Sigmoid colon (tissue), 7 donors: ENCODE measurements at places on chromosomes 12 and 14.

DNA sequence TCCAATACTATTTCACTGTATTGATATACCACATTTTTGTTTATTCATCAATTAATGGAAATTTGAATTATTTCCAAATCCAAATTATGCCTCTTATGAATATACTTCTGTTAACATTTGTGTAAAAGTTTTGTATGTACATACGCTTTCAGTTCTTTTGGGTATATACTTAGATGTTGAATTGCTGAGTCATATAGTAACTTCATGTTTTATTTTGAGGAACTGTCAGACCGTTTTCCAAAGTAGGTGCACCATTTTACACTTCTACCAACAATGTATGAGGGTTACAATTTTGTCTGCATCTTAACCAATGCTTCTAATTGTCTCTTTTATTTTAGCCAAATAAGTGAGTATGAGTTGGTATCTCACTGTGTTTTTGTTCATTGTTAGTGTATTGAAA is 10.2 kb upstream of the CCER1 start:
- no peak overlapping the region for H3K4me3 ChIP-seq
- no peaks in the 10 kb centered on the region for H3K27me3 ChIP-seq
- H3K36me3 ChIP-seq, result no peaks in the 10 kb centered on the region
- no peaks in the 10 kb centered on the region for H3K4me1 ChIP-seq
- no peak overlapping the region for H3K27ac ChIP-seq
- DNase-seq, result no peak

- no peaks in the 10 kb centered on the region for H3K36me3 ChIP-seq
- H3K4me1 ChIP-seq, result no peaks in the 10 kb centered on the region
- no peak for DNase-seq
These were observed 95.6 kb downstream of the SLC8A3 start for GRCh38 chr14:70093156-70093555.

- DNase-seq, result no peak
- H3K4me1 ChIP-seq, result no peaks in the 10 kb centered on the region
- no peak overlapping the region for H3K27ac ChIP-seq
- no peaks in the 10 kb centered on the region for H3K27me3 ChIP-seq
- no peaks in the 10 kb centered on the region for H3K36me3 ChIP-seq
- H3K4me3 ChIP-seq, result no peak overlapping the region
These were observed 954.8 kb upstream of the SEL1L start for GRCh38 chr14:82488473-82488872.

GRCh38 chr12:95784286-95784685 is 6.3 kb downstream of the NTN4 start:
- no peak for DNase-seq
- no peak overlapping the region for H3K27ac ChIP-seq
- H3K4me3 ChIP-seq, result no peak overlapping the region
- H3K27me3 ChIP-seq, result no peaks in the 10 kb centered on the region
- H3K4me1 ChIP-seq, result peaks cover 5% of the 10 kb centered on the region
- H3K36me3 ChIP-seq, result no peaks in the 10 kb centered on the region

DNA sequence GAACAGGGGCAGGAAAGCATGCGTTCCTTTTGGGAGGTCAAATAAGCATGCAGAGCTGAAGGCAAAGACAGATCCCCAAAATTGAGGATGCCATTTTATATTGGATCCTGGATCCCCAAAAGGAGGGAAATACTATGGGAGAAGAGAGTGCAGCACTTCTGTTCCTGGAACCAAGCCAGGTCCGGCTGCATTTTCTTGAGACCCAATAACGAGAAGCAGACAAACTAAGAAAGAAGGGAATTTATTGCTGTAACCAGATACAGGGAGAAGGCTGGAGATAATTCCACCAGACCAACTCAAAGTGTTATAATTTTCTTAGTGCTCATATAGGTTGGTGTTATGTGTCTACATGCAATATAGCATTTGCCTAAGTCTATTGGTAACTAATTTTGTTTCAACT is 60.8 kb downstream of the PDE6H start:
- no peaks in the 10 kb centered on the region for H3K27me3 ChIP-seq
- peaks cover 7% of the 10 kb centered on the region for H3K4me1 ChIP-seq
- H3K36me3 ChIP-seq, result no peaks in the 10 kb centered on the region
- DNase-seq, result no peak
- no peak overlapping the region for H3K4me3 ChIP-seq

- no peaks in the 10 kb centered on the region for H3K4me1 ChIP-seq
- no peaks in the 10 kb centered on the region for H3K36me3 ChIP-seq
- no peak for DNase-seq
- no peak overlapping the region for H3K27ac ChIP-seq
- no peaks in the 10 kb centered on the region for H3K27me3 ChIP-seq
- H3K4me3 ChIP-seq, result no peak overlapping the region
These were observed 53.8 kb upstream of the CCDC196 start for GRCh38 chr14:66432334-66432733.
